H54 (cell line): ENCODE measurements at places on chromosomes 4 and X.

- no peak for DNase-seq
Observed at GRCh38 chrX:14590693-14591424, 61.5 kb downstream of the GLRA2 start.

- no peak for DNase-seq
Observed at GRCh38 chr4:177512646-177513045, 70.4 kb upstream of the AGA start.

DNA sequence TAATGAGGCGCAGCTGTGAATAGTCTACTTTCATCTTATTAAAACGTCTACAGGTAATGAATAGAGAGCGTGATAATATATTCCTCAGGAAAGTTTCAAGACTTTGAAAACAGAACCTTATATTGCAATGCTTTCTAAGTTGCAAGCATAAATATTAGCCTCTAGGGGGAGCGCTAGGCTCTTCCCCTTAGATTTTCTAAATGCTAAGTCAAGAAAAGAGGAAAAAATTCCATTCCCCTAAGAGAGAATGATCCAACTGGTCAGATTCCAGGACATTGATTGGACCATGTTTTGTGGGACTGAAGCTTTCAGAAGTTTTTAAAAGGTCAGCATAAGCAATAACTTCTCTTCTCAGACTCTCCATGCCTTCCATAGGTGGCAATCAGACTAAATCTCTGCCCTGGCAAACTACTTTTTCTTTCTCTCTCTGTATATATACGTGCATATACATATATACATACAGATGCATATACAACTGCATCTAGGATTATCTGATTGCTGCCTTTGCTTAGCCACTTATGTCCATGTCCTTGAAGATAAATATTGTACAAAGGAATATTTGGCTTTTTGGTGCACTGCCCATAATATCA is 492.9 kb downstream of the INPP4B start:
- no peak for DNase-seq

- no peak for DNase-seq
Observed at GRCh38 chrX:70174754-70175153, 2.5 kb upstream of the DGAT2L6 start.

DNA sequence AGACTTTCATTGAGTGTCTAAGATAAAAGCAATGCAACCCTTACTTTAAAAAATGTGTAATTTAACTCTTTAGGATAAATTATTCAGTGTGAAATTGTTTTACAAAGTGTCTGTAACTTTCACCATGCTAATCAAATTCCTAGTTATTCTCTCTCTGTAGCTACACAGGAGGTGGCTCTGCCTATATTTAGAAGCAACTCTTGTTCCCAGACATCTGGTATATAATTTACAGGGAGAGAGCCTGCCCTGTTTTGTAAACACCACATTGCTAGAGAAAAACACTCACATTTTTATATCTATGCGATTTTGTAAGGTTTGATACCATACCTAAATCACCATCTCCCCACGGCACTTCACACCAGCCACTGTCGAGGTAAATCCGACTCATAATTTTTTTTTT is 35.5 kb upstream of the SPATA4 start:
- no peak for DNase-seq

DNA sequence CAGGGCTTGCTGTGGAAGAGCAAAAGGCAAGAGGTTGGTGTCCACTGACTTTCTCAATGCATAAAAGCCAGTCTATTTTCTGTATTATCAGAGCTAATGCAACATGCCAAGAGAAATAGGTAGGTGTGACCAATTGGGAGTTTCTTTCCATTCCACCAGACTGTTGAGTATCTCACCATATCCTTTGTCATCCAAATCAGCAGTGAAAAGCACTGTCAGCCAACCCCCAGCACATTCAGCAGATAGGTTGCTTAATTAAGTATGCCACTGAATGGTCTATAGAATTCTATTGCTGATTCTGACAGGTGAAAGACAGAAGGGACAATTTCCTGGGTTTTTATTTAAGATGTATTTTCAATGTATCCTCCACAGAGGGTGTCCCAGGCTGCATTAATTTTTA is 139.8 kb downstream of the HS6ST2 start:
- no peak for DNase-seq

DNA sequence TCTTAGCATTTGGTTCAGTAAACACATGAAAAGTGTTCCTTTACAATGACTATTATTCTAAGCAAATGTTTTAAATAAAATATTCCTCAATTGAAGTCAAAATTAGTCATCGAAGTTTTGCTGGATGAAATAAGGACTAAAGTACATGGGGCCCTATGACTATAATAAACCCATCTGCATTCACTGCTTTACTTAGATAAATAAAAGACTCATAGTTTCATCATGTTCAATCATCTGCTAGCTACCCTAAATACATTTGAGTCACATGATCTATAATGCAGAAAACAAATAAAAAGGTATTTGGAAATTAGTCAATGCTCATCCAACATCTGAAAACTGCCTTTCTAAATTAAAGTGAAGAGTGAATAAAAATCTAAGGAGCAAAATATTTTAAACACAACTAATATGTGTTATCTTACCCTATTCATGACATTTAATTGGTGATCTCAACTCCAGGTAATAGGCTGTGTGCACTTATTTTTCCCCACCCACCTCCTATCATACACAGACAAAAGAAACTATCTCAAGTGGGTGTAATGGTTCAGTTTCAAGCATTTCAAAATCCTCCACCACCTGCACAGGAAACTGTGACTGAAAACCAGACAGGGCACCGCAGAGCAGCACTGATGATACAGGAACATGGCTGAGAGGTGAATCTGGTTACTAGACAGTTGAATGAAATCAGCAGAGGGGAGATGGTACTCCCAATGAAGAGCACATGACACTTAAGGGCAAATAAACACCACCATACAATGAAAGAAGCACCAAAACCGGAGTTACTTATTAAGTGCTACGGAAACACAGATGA is 78.6 kb downstream of the CAMK2D start:
- no peak for DNase-seq

GRCh38 chrX:103556963-103557612 is 28.2 kb upstream of the TCEAL4 start:
- no peak for DNase-seq

DNA sequence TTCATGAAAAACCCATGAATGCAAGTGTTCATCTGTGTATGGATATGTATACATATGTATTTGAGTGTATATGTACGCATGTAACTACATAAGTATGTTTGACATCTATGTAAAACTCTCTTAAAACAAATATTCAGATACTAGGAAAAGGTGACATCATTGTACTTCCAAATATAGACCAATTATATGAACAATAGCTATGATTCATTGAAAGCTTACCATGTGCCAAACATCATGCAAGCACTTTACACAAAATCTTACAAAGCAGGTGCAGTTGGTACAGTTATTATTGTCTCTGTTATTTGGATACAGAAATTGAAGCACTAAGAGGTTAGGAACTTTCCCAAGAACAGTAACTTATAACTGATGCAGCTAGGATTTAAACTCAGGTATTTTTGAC is 21.4 kb downstream of the MAGEB17 start:
- DNase-seq: no peak
